ENCODE measurements at places on chromosomes 3 and 15.

- DNase-seq = no peak
Observed at GRCh38 chr15:101361418-101361817, 66.4 kb upstream of the SNRPA1 start.

GRCh38 chr15:99361545-99362185 lies 110.4 kb downstream of the LRRC28 start:
- no peak for DNase-seq

DNA sequence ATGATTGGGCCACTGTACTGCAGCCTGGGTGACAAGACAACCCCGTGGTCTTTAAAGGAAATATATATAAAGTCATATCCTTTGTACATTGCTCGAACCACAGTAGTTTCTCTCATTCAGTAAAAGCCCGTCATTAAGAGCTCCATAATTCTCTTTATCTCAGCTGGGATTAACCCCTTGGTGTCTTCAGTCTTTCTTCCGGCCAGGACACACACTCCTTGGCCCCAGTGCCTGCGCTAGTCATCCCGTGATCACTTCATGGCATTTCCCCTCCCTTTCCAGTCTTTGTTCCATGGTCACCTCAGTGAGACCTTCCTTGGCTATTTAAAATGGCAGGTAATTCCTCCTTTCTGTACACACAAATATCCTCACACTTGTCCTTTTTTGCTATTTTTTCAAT lies 3.3 kb downstream of the RPL35A start:
- no peak for DNase-seq

DNA sequence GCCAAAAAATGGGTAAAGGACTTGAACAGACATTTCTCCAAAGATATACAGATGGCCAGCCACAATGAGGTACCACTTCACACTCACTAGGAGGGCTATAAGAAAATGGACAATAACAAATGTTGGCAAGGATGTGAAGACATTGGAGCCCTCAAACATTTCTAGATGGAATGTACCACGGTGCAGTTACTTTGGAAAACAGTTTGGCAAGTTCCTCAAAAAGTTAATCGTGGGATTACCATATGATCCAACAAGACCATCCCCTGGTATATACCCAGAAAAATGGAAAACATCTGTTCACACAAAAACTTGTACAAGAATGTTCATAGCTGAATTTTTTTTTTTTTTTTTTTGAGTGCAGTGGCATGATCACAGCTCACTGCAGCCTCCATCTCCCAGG lies 15.9 kb upstream of the HRH1 start:
- DNase-seq = no peak

DNA sequence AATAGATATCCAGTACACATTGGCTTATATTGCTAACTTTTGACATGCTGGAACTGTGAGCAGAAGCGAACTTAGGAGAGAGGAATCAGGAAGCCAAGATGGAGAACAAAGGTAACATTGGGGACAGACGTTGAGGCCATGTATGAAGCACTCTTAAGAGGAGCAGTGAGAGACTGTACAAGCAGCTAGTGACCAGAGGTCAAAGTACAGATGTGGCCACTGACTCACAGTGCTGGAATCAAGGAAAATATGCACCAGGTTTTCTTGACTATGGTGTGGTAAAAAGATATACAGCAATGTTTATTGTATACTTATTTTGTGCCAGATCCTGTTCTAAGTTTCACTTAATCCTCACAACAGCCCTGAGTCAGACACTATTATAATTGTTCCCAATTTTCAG lies 2.0 kb upstream of the IL20RB start:
- no peak for DNase-seq
